Kasumi-1 (cell line): ENCODE measurements at places on chromosomes 1 and 21.

DNA sequence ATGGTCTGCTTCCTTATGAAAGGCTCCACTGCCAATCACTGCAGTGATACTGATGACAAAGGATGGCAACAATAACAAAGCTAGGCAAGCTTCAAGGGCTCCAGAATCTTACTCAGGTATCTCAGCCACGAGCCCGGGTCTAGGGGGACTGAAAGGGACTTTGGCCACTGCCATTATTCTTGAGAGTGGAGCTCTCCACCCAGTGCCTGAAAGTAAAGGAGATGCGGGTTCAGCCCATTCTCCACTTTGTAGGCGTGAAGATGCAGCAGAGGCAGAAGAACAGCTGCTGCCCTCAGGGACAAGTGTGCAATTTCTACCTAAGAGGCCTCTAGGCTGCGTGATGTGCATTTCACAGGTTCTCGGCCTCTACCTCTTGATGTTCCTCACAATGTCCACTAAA, 31.4 kb upstream of the SLAMF9 start:
- DNase-seq = no peak

GRCh38 chr21:40140675-40141074, 273.4 kb downstream of the PCP4 start:
- DNase-seq = no peak

GRCh38 chr1:171877701-171878100, 36.4 kb downstream of the DNM3 start:
- DNase-seq = no peak

- DNase-seq = peak; percentile 20
These were observed 23.4 kb downstream of the CSF1 start for GRCh38 chr1:109933856-109934711.

GRCh38 chr1:156752843-156753482, 1.5 kb upstream of the HDGF start:
- DNase-seq = no peak

DNA sequence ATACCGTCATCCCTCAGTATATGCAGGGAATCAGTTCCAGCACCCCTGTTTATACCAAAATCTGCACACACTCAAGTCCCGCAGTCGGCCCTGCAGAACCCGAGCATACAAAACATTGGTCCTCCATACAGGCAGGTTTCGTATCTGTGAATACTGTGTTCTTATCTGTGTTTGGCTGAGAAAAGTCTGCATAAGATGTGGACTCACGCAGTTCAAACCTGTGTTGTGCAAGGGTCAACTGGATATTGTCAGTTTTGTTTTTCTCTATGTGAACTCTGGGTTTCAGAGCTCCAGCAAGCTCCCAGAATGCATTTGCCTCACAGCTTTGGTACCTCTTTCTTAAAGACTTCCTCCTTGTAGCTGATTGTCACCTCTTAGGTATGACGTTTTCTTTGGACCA, 100.6 kb downstream of the NR5A2 start:
- no peak for DNase-seq

- DNase-seq = no peak
These were observed 38.7 kb downstream of the CACHD1 start for GRCh38 chr1:64508629-64509028.

GRCh38 chr1:109020693-109021257, 21.1 kb downstream of the WDR47 start:
- no peak for DNase-seq

DNA sequence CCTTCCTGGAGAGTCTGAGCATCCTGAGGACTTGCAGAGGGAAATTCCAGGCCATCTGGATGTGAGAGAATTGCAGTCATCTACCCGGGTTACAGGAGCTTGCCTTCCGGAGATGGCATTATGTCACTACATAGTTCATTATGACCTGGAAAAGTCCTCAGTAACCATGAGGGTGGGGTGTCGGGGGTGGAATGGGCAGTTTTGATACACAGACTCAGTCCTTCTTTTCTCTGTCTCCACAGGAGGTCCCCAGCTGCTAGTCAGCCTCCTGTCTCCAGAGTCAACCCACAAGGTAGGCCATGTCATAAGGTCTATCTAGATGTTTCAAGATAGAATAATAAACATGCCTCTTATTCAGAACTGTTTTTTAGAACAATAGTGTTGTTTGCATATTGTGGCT, 268.2 kb upstream of the SGIP1 start:
- DNase-seq = no peak

DNA sequence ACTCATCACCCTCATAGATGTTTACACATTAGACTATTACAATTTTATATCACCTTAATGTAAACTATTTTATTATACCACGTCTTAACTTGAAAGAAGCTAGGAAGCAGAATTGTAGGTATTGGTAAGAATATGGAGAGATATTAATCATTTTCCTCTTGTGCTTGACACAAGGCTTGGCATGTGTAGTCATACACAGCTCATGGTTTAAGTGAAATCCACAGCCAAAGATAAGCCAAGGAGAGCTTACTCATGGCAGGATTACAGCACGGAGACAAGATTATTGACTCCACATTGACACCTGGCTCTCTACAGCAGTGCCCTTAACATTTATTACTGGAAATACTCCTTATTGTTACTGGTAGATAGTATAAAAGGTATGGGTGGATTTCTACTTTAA, 68.4 kb upstream of the ADGRL4 start:
- DNase-seq = no peak

GRCh38 chr1:240478536-240478935, 133.4 kb downstream of the GREM2 start:
- no peak for DNase-seq

DNA sequence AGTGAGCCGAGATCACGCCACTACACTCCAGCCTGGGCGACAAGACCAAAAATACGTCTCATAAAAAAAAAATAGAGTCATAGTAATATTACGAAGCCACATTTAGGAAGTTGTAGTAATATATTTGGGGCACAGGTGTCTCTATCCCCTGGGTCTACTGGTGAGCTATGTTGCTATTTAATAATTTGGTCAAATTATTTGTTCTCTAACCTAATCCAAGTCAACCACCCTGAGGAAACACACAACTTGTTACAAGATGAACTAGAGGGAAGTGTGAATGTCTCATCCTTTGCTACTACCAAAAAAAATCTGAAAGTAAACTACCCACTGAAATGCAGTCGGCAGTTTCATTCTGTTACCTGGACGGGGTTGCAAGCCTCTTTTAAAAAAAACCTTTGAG, 35.3 kb downstream of the RGS8 start:
- DNase-seq = no peak

DNA sequence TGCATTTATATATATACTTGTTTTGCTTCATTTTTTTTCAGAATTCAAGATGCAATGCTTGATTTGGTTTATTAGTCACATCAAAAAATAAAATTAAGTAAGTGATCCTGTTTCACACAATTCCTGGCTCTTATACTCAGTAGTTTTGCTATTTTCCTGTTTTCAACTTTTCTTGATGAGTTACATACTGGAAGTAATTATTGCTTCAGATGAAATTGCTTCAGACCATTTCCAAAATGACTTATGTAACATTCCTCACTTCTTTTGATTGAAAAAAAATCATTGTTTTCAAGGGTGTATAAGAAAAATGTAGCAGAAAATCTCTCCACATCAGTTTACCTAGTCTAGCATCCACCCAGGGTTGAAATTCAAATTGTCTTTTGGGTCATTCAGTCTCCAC, 65.0 kb downstream of the RGS2 start:
- DNase-seq = no peak

DNA sequence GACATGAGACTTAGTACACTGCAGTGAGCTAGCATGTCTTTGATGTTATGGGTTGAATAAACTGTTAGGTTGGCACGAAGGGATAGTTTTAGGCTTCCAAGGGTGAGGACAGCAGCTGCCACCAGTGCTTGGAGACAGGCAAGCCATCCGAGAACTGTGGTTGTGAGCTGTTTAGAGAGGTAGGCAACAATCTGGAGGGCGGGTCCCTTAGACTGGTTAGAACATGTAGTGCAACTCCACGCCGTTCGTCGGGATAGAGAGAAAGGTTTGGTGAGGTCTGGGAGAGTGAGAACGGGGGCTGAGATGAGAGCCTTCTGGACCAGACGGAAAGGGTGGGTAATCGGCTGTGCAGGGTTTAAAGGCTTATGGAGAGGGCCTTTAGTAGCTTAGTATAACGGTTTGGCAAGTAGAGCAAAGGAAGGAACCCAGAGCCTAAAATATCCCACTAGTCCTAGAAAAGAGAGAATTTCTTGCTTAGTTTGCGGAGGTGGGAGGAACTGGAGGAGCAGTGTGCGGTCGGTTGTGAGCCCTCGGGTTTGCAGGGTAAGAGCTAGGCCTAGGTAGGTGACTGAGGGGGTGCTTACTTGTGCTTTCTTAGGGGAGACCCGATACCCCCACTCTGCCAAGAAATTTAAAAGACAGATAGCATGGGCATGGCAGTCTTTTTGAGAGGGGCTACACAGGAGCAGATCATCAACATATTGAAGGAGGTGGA, 72.8 kb downstream of the CNST start:
- DNase-seq = no peak

DNA sequence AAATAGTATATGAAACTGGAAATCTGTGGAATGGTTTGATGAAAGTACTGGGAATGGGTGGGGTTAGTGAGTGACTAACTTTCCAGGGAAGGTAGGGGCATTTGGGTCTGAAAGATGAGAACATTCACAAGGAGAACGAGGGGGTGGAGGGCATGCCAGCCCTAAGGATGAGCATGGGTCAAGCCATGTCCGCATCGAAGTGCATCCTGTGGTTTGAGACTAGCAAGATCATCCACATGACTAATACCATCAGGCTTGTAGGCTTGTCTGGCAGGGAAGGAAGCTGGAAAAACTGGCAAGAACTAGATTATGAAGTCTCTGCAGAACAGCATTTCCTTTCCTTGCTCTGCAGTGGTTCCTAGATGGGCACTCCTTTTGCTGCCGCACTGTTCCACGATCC, 70.4 kb upstream of the UBE2U start:
- DNase-seq = no peak

- no peak for DNase-seq
These were observed 89.3 kb downstream of the VAV3 start for GRCh38 chr1:107875689-107876088.

GRCh38 chr1:32761253-32761877, 55.8 kb downstream of the YARS1 start:
- no peak for DNase-seq

DNA sequence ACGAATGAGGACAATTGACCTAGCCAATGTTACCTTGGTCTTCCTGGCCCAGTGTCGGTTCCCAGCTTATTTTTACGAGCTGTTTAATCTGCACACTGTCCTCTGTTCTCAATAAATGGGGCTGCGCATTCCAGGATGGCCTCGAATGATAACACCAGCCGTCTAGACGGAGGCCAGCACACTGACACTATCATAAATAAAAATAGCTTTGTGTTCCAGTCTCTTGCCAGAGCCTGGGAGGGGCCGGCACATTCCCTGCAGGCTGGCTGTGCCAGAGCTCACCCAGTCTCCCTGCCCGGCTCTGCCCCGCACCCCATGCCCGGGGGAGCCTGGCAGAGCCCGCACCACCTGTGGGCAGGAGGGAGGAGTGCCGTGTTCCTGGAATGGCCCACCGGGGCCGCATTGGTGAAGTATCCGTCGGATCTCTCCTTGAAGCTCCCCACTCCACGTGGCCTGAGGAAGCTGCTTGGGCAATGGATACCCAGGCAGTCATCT, 92.1 kb downstream of the SPSB1 start:
- DNase-seq = no peak

GRCh38 chr1:109668123-109668775, 392 bp downstream of the GSTM2 start:
- DNase-seq = no peak

DNA sequence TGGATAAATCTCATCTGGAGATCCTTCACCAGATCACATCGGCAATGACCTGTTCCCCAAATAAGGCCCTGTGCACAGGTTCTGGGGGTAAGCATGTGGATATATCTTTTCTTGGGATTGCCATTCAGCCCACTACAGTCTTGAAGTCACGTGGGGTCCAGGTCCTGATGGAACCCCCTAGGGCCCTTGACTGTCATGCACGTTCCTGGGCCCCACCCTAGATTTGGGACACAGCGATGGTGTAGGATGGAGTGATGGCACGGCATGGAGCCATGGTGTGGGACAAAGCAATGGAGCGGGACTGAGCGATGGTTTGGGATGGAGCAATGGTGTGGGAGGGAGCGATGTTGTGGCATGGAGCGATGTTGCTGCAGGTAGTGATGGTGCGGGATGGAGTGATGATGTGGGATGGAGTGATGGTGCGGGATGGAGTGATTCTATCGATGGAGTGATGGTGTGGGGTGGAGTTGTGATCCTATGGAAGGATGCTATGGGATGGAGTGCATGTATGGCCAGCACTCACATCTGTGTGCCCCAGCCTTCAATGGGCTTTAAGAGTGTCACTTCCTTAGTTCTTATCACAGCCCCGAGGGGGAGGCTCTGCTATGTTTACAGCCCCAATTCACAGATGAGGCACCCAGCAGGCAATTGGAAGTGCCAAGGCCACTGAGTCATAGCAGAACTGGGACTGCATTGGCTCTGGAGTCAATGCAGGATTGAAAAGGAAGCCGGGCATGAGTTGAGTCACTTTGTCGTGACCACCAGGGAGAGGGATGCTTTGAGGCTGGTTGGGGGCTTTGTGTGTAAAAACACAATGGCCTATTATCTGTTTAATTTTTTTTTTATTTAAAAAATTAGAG, 97.0 kb upstream of the C1orf174 start:
- no peak for DNase-seq

GRCh38 chr1:116698244-116698595, 30.7 kb upstream of the IGSF3 start:
- no peak for DNase-seq

- peak; percentile 59 for DNase-seq
These were observed 5.1 kb upstream of the LAMTOR5 start for GRCh38 chr1:110412576-110412975.

DNA sequence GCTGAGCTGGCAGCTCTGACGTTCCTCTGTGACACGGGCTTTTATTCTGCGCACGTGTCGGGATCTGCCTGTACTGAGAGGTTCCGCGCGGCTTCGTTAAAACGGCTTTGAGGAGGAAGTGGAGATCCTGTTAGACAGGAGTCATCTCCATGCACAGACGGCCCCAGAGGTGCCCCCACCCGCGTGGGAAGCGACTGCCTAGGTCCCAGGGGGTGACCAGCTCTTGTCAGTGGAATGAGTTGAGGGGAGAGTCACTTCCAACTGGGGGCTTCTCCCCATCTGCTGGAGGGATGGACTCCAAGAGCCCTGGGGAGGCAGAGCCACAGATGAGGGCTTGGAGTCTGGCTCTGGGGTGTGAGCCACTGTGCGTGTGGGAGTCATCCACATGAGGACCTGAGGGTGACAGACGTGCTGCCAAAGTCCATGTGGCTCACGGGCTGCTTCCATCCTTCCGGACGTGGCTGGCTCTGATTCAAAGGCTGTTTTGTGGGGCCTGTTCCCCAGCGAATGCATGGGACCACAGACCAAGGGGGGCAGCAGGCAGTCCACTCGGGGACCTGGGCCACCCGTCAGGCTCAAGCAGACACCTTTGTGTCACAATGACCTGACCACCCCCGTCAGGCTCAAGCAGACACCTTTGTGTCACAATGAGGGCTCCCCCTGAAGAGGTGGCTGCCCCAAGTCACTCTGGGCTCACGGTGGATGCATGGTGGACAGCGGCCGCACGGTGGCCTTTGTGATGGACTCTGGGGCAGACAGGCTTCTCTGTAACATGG, 26.8 kb downstream of the PTTG1IP start:
- peak; percentile 84 for DNase-seq
